ENCODE measurements at places on chromosomes 6 and 20.

GRCh38 chr20:347640-348484 is 951 bp downstream of the NRSN2 start:
- DNase-seq, result peak; percentile 99

GRCh38 chr6:40461643-40462042 is 125.5 kb downstream of the LRFN2 start:
- no peak for DNase-seq

- DNase-seq, result no peak
Observed at GRCh38 chr6:38310061-38310460, 329.7 kb downstream of the BTBD9 start.

DNA sequence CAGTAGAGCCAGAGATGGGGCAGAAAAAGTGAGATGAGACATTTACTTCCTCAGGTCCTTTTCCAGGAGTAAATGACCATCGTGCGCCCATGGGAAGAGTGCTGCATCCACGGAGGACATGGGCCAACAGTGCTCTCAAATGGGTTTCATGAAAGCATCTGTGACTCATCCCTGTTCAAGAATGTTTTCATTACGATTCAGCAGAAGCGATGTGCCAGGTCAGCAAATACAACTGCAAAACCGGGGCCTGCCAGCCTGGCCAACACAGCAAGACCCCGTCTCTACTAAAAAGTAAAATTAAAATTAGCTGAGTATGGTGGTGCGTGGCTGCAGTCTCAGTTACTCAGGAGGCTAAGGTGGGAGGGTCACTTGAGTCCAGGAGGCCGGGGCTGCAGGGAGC is 125.1 kb downstream of the LY86 start:
- DNase-seq, result no peak

DNA sequence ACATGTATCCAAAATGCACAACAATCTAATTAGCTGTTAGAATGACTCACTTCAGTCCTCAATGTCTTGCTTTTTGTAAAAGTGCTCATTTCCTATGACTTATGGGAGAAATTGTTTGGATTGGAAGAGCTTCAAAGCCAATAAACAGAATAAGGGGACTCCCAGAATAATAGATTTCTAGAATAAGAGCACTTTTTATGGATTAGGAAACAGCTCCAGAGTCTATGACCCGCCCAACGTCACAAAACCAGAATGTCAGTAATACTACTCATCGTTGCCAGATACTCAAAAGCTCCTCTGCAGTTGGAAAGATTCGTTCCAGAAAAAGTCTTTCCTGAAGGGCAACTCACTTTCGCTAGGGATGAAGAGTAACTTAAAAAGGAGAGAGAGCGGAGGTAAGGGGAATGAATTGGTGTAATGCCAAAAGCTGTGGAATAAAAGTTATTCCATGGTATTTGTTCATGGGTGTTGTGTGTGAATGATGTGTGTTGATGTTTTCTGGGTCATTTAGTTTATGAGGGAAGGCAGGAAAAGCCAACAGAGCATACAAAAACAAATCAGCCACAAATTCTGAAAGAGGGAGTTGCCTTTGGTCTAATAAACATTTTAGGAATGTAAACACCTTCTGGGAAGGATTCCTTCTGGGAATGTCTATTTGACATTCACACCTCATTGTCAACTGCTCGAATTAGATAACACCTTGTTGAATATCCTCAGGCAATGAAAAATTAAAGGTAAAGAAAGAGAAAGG is 64.6 kb downstream of the SYNE1 start:
- no peak for DNase-seq

- DNase-seq, result no peak
Observed at GRCh38 chr6:131262060-131262459, 126.8 kb downstream of the AKAP7 start.

GRCh38 chr6:97047473-97048201 is 123.1 kb downstream of the KLHL32 start:
- no peak for DNase-seq

DNA sequence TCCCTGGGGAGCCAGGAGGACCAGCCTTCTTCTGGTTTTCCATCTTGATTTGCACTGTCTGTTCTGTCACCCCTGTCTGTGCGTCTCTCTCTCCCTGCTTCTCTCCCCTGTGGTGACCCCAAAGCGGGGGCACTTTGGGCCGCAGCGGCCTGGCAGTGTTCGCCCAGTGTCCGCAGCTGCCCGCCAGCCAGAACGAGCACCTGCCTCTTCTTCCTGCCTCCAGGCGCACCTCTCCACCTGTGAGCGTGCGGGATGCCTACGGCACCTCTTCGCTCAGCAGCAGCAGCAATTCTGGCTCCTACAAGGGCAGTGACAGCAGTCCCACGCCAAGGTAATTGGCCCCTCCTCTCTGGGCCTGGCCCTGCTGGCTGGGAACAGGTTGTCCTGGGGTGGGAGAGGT is 30.8 kb downstream of the SNPH start:
- DNase-seq, result no peak

DNA sequence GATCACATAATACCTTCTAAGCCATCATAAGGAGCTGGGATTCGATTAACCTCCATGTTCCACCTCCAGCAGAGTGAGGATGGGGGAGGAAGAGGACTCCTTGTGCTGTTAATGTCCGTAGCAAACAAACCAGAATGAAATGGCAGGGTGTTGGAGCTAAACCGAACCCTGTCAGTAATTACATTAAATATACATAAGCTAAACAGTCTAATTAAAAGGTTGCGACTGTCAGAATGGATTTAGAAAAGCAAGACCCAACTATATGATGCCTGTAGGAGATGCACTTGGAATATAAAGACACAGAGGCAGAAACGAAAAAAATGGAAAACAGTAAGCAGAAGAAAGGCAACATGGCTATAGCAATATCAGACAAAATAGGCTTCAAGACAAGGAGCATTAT is 13.2 kb downstream of the PREX1 start:
- DNase-seq, result no peak

DNA sequence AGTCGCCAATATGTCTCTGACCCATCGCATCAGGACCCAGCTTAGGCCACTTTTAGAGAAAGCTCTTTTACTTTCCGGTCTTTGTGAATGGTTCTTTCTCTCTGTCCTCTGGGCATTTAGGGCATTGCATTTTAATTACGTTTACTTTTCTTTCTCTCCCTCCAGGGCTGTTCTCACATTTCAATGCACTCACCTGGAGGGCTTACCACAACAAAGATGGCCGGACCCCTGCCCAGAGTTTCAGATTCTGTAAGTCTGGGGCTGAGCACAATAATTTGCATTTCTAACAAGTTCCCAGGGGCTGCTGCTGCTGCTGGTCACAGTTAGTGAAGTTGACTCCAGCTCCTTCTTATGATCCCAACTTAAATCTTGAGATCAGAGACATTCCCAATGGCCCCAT is 3.0 kb downstream of the ANKRD66 start:
- no peak for DNase-seq

- no peak for DNase-seq
Observed at GRCh38 chr6:16544521-16544920, 216.7 kb downstream of the ATXN1 start.
